ENCODE measurements at places on chromosomes 1 and 21.

GRCh38 chr1:245621589-245621988 is 466.8 kb downstream of the KIF26B start:
- no peak for DNase-seq

- no peak for DNase-seq
Measured at GRCh38 chr1:172286629-172287076, 133.8 kb upstream of the C1orf105 start.

DNA sequence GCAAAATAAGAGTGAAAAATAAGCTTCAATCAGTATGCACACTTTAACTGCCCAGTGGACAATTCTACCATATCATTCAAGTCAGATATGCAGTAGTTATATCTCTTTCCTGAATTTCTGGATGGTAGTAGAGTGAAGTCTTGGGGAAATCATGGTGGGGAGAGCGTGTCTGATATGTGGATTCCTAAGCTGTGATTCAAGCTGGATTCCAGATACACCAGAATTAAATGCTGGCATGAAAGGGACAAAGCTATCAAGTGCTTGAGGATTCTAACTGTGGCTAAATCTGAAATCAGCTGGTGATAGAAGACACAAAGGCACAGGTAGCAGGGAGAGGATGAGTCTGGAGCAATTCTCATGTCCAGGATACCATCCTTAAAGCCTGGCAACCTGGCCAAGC is 323.5 kb downstream of the DUSP10 start:
- DNase-seq: no peak

- no peak for DNase-seq
Measured at GRCh38 chr1:239367196-239367810, 19.1 kb upstream of the CHRM3 start.

DNA sequence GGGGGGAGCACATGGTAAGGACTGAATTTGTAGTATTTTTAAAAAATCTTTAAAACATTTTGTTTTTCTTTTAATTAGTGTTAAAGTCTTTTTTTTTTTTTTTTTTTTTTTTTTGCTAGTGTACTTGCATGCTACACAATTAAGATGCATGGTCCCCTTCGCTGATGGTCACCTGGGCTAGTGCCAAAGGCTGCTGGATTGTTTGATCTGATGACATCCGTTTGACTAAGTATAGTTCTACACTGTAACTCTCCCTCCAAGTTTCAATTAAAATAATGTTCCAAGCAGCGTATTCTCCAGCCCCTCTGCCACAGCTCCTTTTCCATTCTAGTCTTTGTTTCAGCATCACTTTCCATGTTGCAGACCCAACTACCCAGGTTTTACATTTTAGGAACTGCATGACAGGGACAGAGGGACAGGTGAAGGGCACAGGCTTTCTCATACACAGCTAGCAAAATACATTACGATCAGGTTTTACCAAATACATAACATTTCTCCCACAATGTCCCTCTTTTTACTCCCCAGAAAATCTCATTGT is 852 bp upstream of the RAVER2 start:
- DNase-seq: no peak

DNA sequence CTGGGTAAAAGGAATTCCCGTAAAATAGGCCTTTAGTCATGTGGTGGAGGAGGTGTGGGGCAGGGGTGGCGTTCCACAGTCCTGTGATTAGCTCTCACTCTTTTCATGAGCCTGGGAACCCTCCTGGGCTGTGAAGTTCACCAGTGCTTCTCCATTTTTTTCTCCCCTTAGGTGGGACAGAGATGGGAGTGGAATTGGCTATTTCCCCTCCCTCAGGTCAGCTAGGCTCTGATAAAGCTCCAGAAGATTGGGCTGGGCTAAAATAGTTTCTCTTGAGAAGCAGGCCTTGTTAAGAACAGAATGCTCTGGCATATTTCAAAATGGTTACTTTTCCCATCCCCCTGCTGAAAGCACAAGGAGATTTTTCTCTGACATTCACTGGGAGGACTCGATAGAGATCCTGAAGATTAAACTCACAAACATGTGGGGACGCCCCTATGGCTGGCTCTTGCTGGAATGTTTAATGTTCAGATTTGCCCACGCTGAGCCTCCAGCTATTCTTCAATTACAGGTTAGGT is 33.4 kb upstream of the SLC2A1 start:
- no peak for DNase-seq

GRCh38 chr21:17053321-17053720 is 459.5 kb upstream of the CXADR start:
- no peak for DNase-seq

- no peak for DNase-seq
Measured at GRCh38 chr1:227883641-227884301, 64.0 kb downstream of the WNT9A start.

DNA sequence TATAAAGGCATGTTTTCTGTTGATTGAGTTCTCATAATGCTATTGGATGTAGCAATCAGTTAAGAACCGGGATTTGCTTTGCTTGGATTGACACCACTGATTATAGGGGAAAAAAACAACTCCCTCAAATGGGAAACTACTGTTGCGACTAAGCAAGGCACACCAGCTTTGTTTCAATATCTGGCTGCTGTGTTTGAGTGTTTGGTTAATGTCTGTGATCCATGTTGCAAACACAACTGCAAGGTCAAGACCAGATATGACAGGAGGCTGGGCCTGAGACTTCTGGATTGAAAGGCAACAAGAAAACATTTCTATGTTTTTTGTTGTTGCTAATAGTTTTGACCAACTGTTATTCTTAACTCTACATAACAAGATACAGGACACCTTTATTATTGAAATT is 50.7 kb downstream of the MTR start:
- no peak for DNase-seq

GRCh38 chr1:230084408-230085177 is 17.6 kb downstream of the GALNT2 start:
- DNase-seq: no peak

GRCh38 chr21:45306832-45307571 is 19.3 kb upstream of the POFUT2 start:
- DNase-seq: no peak

GRCh38 chr1:94025383-94026340 is 95.3 kb downstream of the ABCA4 start:
- DNase-seq: peak; percentile 25

- no peak for DNase-seq
Measured at GRCh38 chr1:107477233-107477632, 336.4 kb downstream of the NTNG1 start.

GRCh38 chr1:40040511-40041465 is at the start of gene CAP1:
CAP1 (plus strand) TSS chr1:40040729; CDS start chr1:40059347, 18,618 bp downstream.
- peak; percentile 99 for DNase-seq

GRCh38 chr1:239816081-239816782 is 275.5 kb upstream of the FMN2 start:
- DNase-seq: no peak

GRCh38 chr1:41794031-41794430 is 124.7 kb downstream of the HIVEP3 start:
- no peak for DNase-seq

- no peak for DNase-seq
Measured at GRCh38 chr1:180081474-180081873, 73.2 kb upstream of the QSOX1 start.

DNA sequence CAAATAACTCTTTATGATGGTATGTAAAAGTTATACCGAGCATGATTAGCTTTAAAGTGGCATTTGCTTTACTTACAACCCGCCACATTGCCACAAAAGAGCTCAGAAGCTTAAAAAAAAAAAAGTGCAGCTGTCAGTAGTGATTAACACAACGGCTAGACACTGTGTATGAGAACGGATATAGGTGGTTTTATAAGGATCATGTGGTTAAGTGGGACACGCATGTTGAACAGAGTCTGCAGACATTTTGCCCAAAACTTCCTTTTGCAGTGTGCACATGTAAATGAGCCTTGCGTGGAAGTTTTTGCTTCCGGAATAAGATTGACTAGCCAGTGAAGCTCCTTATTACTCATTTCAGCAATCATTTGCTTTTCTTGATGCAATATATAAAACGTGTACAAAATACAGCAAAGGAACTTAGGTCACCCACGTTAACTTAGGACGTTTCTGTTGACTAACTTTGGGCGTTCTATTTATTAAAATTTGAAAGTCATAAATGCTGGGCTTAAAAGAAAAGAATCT is 58.7 kb upstream of the RGS1 start:
- DNase-seq: peak; percentile 27

GRCh38 chr1:72227667-72228066 is 54.7 kb downstream of the NEGR1 start:
- no peak for DNase-seq

- DNase-seq: no peak
Measured at GRCh38 chr1:219812086-219812485, 116.3 kb downstream of the SLC30A10 start.

DNA sequence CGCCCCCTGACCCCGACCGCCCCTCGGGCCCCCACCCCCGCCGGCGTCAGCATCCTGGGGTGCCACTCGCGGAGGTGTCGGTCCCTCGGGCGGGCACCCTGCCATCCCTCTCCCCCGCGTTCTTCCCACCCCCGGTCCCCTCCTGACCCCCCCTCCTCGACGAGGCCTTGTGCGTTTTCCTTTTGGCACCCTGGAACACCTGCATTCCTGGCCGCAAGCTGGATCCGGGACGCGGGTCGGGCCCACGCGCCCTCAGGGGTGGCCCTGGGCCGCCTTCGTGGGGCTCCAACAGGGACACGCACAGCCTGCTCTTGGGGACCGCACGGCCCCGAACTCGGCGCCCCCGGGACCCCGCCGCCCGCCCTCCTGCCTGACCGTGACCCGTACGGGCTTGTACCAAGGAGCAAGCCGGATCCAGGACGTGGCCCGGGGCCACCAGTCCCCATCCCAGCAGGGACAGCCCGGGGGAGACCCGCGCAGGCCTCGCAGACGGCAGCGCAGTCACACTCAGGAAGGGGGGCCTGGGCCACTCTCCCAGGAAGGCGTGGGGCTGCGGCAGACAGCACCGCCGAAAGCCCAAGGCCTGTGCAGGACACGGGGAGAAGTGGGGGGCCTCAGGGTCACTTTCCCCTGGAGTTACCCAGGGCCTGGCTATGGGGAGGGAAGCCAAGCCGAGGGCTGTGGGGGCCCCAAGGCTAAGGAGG is 579 bp upstream of the SLC19A1 start:
- no peak for DNase-seq

DNA sequence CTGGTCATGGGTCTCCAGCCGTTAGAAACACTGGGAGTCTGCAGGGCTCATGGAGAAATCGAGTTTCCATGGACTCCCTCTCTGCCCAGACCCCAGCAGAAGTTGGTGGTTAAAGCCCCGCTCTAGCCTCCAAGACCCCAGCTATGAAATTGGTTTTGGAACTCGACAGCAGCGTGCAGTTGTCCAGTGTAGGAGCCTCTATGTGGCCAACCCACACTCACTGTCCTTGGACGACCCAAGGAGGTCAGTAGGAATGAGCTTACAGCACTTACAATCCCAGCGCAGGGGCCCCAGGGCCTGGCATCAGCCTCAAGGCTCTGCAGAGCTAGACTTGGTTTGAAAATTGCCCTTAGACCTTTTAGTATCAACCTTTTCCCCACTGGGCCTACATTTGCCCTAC is 3.2 kb upstream of the PRDM16 start:
- DNase-seq: no peak

- DNase-seq: peak; percentile 13
Measured at GRCh38 chr1:47611992-47612391, 174.1 kb downstream of the FOXD2 start.

- no peak for DNase-seq
Measured at GRCh38 chr1:157639800-157640199, 41.9 kb upstream of the FCRL4 start.

- no peak for DNase-seq
Measured at GRCh38 chr1:112540226-112540794, 31.5 kb downstream of the WNT2B start.

DNA sequence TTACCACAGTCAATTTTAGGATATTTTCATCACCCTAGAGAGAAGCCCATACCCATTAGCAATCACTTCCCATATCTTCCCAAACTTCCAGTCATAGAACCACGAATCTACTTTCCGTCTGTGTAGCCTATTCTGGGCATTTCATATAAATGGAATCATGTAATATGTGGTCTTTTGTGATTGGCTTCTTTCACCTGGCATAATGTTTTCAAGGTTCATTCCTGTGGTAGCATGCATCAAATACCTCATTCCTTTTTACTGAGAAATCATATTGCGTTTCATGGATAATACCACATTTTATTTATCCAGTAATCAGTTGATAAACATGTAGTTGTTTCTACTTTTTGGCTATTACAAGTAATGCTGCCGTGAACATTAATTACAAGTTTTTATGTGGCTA is 21.5 kb downstream of the DESI2 start:
- DNase-seq: no peak

DNA sequence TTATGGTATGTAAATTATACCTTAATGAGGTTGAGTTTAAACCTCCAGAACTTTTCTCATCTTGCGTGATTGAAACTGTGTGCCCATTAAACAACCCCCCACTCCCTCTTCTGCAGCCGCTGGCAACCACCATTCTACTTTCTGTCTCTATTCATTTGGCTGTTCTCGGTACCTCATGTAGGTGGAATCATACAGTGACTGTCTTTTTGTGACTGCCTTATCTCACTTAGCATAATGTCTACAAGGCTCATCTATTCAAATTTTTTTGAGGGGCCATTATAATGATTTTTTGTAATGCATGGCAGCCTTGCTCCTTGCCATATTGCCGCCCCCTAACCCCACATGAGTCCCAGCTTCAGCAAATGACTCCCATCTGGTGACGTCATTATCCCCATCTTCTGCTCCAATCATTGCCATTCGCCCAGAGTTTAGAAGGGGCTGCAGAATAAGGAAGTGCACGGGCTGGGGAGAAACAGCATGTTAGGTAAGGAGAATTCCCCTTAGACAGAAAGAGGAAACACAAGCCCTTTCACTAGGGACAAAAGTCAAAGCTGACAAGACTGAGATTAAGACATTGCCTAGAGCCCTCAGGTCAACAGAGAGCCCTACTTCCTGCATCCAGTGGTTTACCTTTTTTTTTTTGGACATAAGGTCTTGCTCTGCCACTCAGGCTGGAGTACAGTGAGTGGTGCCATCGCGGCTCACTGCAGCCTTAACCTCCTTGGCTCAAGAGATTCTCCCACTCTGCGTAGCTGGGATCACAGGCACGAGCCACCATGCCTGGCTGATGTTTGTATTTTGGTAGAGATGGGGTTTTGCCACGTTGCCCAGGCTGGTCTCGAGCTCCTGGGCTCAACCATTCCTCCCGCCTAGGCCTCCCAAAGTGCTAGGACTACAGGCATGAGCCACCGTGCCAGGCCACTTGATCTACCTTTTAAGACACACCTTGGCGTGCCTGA is 78.4 kb upstream of the ERRFI1 start:
- no peak for DNase-seq

DNA sequence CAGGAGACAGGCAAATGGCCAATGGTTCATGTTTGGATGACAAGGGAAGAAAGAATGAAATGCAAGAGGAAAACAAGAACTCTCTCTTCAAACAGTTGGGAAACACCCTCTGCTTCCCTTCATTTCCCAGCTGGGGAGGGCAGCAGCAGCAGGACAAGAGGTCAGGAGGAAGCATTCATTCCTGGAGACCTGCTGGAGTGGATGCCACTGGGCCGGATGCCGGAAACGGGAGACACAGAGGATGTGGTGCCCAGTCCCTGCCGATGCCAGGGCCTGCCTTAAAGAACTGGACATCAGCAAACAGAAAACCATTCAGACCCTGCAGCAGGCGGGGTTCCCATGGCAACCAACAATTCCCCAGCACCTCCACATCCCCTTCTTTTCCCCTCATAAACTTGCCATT is 102.3 kb upstream of the ZNF648 start:
- no peak for DNase-seq
